Activated CD4-positive, alpha-beta T cell treated with anti-CD3 and anti-CD28 coated beads, Interleukin-2, amount 10 ng/mL, durations not matched to agents 7 days and 5 days (primary cell): ENCODE measurements at places on chromosomes 11 and 22. TPM values are rescaled to one million over a fixed set of nuclear protein-coding genes. Genes with fewer than 3 reads are reported as not detected.

DNA sequence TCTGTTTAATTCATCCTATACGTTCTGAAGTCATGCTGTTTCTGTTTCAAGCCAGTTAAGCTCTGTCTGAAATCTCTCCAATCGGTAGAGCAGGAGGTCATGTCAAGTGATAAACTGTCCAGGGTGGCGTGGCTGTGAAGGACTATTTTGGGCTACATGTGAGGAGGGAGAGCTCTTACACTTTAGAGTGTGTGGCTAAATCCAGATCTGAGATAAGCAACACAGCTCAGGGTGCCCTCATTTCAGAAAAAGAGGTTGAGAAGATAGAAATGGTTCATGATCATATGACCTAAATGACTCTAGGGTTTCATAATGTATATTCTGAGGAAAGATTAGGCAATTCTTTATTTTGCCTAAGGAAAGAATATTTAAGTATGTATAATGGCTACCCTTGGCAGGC lies 8.4 kb downstream of the BLID start:
- no peak for DNase-seq

Gene ELFN2
- total RNA-seq: 0.10 TPM

Gene VSIG10L2
- not detected for total RNA-seq

GRCh38 chr22:32335471-32335870 lies 22.2 kb upstream of the RFPL3 start:
- DNase-seq: no peak

GRCh38 chr22:40486962-40487602 lies 116.7 kb downstream of the SGSM3 start:
- no peak for DNase-seq

Gene B4GALNT4
- 1.6 TPM for total RNA-seq
